ENCODE measurements at places on chromosomes 2 and 18.

DNA sequence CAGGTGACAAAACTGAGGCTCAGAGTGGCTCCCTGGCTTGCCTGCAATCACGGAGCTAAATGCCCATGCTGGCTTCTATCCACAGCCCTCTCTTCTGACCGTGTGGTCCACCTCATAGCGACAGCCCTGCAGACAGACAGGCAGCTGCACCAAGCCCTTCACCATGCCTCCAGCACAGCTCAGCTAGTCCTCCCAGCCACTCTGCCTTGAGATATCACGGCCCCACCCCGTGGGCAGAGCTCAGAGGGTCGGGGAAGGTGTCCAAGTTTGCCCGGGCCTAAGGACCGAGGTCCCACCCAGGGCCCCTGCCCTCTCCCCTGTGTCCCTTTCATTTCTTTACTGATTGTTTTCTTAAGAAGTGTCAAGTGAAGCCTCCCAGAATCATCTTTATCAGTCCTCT, 128.2 kb upstream of the GLI2 start:
- DNase-seq, result no peak

DNA sequence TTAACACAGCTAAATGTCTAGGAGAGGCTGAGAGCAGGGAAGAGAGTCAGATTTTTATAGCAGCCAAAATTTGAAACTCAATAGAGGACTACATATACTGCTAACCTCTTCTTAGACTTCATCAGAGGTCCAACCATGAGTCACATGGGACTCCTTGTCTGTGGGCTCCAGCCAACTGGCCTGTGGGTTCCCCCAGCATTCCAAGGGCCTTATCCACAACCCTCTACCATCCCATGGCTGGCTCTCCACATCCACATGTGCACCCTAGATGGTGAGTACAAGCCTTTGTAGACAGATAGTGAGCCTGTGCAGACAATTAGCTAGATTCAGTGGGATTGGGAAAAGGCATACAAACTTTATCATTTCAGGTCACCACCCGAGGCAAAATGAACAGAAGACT, 901.9 kb upstream of the ZEB2 start:
- no peak for DNase-seq

DNA sequence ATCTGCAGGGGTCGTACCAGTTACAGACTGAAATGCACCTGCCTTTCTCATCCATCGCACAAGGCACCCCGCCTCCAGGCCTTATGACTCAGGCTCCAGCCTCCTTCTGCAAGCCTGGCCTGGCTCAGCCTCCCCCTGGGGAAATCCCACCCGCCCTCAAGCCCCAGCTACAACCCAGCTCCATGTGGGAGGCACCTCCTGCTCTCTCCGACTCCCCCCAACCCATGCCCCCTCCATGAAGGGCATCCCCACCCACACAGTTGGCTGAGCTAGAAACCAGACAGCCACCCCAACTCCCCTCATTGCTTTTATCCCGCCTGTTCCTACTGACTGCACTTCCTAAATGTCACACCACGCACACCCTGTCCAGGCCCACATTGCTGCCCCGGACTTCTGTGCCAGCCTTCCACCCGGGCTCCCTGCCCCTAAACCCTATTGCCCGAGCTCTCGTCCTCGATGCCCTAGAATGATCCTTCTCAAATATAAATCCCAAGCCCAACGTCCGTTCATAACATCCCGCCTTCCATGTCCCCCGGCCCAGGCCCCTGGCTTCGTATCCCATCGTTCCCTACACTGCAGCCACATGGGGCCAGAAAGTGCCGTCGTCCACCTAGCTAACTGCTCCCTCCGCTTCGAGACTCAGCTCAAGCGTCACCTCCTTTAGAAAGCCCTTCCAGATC, 9.9 kb downstream of the DNMT3A start:
- DNase-seq, result no peak

- no peak for DNase-seq
These were observed 26.0 kb downstream of the MAP3K20 start for GRCh38 chr2:173101687-173102086.

GRCh38 chr18:74549591-74550104, 15.3 kb downstream of the CNDP1 start:
- no peak for DNase-seq

GRCh38 chr18:43134876-43135275, 19.4 kb upstream of the RIT2 start:
- no peak for DNase-seq

DNA sequence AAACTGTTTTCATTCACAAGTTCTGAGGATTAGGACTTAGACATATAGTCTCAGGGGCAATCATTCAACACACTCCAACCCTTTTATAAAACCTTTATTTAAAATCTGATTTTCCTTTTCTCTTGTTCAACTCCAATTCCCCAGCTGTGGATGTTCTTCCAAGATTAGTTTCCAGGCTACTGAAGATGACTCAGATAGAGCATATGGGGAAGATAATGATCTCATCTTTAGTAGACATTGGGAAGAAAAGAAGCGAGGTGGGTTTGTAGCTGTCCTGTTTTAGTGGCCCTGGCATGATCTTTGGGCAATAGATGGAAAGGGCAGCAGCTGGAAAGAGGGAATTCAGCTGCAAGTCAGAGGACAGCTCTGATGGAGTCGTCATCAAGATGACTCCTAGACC, 247.7 kb upstream of the CCDC68 start:
- DNase-seq, result no peak

- no peak for DNase-seq
These were observed 76.2 kb upstream of the AFF3 start for GRCh38 chr2:100218552-100218951.
